ENCODE measurements at places on chromosomes 4 and X. TPM values are rescaled to one million over a fixed set of nuclear protein-coding genes. Genes with fewer than 3 reads are reported as not detected.

The PLP1 gene
- total RNA-seq, result 27.5 TPM

The DAPP1 gene
- total RNA-seq, result 2.5 TPM

The SH3D19 gene
- 170 TPM for total RNA-seq

The GPR78 gene
- not detected for total RNA-seq

The KCTD8 gene
- total RNA-seq, result 0.66 TPM

The GLRA3 gene
- under 0.01 TPM for total RNA-seq

The TBC1D9 gene
- total RNA-seq, result 23.8 TPM

The TIGD4 gene
- 0.32 TPM for total RNA-seq

The GAGE12J gene
- not detected for total RNA-seq

The TRIM60 gene
- total RNA-seq, result not detected

The AFAP1 gene
- total RNA-seq, result 37.8 TPM

The PRRG3 gene
- 1.3 TPM for total RNA-seq

The NPY2R gene
- 0.33 TPM for total RNA-seq

The PDE6B gene
- 3.3 TPM for total RNA-seq

The LRAT gene
- 0.50 TPM for total RNA-seq

The TRPC5OS gene
- total RNA-seq, result not detected

The MAGEB1 gene
- not detected for total RNA-seq

The DOCK11 gene
- total RNA-seq, result 62.0 TPM

All from esophagus muscularis mucosa (tissue), 4 donors.